ENCODE measurements at places on chromosomes 7 and 10.

GRCh38 chr7:33550363-33550762, 355.0 kb upstream of the BMPER start:
- no peak for DNase-seq

DNA sequence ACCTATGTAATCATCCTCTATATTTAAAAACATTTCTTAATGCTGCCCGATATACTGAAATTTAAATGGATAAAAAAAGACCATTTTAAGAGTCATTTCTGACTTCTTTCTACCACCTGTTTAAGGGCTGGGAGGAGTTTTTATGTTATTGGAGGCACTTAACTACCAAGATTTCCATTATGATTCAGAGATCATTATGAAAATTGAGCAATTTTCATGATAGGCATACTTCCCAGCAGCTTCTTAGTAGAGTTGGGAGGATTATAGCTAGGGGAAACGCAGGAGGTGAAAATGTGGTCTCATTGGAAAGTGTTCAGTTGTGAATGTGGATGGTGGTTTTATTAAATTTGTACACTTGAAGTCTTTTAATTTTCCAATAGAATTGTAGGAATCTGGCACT, 28.4 kb upstream of the FAM204A start:
- no peak for DNase-seq

DNA sequence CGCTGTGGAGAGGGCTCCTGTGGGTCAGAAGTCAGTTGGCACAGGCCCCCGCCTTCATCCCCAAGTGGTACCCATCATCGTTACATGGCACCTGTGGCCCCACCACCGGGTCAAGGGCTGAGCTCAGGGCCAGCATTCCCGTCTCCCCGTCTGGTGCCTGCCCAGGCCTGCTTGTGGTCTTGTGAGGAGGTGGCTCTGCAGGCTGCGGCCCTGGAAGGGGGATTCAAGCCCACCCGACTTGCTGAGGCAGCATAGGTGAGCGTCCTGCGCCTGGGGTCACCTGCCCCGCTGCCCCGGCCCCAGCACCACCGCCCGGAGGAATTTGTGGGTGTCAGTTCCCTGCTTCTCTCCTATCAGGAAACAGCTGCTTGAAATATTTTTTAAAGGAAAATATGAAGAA, 53.0 kb upstream of the EN2 start:
- DNase-seq = no peak

DNA sequence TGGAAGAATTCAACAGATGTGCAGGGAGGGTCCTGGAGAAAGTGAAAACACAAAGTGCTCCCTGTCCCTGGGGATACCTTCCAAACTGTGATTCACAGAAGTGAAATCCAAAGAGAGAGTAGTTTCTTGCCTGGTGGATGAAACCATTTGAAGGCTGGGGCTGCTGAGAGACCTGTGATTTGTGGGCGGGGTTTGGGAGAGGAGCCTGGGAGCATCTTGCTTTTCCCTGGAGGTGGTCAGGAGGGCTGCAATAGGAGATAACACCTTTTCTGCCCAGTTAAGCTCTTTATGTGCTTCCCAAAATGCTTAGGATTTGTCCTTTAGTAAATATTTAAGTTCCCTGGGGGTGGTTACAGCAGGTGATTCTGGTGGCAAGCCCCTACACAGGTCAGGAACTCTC, 105.3 kb upstream of the TPK1 start:
- no peak for DNase-seq

DNA sequence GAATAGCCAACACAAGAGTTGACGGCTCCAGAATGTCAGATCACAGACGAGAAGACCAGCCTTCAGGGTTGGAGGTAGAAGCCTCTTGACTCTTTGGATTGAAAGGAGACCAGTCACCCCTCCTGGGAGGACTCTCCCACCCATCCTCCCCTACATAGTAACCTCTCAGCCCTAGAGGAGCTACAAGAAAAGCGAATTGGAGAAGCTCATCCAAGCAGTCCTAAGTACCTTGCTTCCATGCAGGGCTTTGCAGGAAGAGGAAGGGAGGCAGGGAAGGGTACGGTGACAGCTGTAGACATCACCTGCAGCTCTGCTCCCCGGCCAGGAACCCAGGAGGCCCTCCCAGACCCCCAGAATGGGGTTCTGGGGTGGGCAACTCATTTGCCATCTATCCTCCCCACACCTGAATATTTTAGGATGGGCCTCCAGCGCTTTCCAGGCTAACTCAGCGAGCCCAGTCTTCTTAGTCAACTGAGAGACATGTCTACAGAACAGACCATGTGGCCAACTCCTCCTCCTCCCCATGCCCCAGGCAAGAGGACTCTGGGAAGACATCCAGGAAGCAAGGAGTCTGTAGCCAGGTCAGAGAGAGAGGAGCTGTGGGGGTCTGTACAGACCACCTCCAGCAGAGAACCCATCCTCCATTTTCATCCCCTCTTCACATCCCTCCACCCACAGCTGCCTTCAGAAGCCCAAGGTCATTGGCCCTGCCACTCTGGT, 55.6 kb upstream of the LBX1 start:
- no peak for DNase-seq

- no peak for DNase-seq
Measured at GRCh38 chr10:64209561-64209960, 688.4 kb downstream of the REEP3 start.

GRCh38 chr7:75756991-75757676, 14.9 kb downstream of the CCL26 start:
- no peak for DNase-seq

- no peak for DNase-seq
Measured at GRCh38 chr7:27608776-27609495, 53.7 kb downstream of the HIBADH start.

DNA sequence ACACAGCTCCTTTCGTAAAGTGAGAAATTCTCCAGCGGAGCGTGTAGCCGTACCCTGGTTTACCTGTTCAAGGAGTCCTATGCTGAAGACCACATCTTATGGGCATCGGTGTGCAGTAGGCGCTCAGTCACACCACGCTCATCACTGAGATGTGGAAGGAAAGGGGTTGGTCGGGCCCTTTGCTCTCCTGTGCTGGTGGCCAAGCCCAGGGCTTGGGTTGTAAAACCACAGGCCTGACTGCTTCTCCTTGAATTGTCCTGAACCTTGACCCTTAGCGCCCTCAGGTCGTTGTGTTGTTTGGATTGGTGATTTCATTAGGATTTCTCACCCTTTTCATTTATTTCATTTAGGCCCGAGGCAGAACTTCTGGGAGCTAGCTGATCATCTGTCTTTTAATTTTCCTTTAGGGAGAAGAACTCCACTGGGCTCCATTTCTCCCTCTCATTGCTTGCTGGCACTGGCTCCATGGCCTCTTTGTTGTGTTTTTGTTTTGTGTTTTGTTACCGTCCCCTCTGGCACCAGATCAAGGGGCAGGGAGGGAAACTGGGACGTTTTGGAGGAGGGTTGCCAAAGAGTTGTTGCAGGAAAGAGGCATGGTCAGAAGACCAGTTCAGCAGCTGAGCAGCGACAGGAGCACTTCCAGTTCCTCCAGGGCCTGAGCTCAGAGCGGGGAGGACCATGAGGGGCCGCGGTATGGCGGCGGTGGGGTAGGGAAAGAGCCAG, 511.4 kb upstream of the GALNT17 start:
- no peak for DNase-seq

GRCh38 chr10:112235920-112236319, 47.3 kb upstream of the TECTB start:
- no peak for DNase-seq

DNA sequence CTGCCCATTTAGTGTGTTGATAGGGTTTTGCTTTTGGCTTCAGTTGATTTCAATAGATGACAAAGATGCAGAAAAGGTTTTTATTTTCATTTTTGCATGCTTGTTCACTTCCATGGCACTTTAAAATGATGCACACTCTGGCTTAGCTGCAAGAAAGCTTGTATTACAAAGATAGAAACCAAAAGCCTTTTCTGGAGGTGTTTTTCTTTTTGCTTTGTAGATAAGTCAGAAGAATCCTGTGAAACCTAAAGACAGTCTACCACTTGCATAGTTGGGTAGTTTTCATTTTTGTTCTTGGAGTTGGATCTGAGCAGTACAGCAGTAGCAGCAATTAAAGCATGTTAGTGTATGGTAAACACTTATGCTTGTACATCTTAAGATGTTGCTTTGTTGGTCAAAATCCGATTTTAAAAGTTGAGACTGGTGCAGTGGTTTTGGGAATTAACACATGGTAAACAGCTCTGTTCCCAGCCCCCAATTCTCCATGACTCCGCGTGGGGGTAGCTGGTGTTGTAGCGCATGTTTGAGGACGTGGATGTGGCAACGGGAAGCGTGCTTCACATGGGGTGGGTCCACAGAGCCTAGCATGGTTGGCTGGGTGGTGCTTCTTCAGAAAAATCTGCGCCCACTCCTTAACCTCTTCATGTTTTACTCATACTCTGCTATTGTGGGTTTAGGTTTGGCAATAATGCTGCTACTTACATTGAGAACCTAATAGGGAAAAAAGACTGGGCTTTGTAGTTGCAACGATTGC, 19.8 kb downstream of the CCNY start:
- DNase-seq = no peak

GRCh38 chr10:24723386-24723787, 300 bp downstream of the ARHGAP21 start:
- peak; percentile 68 for DNase-seq

DNA sequence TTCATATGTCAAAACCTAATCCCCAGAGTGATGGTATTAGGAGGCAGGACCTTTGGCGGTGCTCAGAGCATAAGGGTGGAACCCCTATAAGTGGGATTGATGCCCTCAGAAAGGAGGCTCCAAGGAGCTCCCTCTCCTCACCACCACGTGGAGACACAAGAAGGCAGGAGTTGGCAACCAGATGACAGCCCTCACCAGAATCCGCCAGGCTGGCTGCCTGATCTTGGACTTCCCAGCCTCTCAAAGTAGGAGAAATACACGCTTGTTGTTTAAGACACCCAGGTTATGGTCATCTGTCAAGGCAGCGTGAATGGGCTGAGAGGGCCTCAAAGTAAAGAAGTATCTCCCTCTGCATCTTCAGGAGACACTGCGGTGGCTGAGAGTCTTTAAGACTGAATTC, 187.7 kb downstream of the TNS3 start:
- no peak for DNase-seq

DNA sequence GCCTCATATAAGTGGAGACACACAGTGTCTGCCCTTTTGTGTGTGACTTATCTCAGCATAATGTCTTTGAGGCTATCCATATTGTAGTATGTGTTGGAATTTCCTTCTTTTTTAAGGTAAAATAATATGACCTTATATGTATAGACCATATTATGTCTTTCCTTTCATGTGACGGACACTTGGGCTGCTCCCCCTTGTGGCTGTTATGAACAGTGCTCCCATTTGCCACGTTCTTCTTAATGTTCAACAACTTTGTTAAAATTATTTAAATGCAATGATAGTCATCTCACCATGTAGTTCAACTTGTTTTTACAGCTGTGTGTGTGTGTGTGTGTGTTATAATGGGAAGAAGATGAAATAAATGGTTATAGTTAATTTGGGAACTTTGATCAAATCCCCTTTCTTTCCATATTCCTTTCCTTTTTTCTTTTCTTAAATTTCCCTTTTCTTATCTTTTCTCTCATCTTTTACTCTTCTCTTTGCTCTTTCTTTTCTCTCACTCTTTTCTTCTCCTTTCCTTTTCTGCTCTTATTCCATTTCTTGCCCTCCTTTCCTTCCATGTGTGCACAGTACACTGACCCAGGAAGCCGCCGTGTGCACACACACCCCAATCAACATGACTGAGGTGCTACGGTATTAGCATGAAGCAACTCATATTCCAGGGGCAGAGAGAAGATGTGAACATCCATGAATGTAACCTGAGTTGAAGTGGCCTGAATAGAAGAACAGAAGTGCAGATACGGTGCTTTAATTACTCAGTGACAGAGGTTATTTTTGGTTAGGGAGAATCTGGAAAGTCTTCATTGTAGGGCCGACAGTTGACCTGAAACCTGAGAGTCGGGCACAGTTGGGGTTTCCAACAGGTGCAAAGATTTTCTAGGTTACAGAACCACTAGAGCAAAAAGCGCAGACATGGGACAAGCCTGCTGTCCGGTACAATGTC, 596.6 kb downstream of the SDK1 start:
- DNase-seq = no peak

DNA sequence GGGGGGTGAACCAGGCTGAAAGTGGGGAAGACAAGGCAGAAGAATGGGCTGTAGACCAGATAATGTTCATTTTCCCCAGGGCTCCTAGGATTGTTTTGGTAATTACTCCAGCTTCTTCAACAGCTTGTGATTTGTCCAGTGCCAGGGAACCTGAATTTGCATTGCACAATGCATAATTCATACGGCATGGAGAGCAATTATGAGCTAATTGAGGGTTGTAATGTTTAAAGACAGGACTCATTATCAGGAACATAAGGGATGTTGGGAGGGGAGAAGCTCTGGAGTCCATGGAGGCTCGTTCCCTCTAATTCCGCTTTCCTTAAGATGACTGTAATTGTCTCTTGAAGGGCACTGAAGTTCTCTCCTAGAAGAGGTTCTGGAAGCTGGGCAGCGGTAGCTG, 405.0 kb upstream of the ZMIZ1 start:
- DNase-seq = no peak

GRCh38 chr7:47552621-47553020, 29.3 kb downstream of the TNS3 start:
- DNase-seq = no peak

GRCh38 chr10:57336341-57336740, 931.4 kb downstream of the IPMK start:
- no peak for DNase-seq

GRCh38 chr7:20199015-20199737, 18.0 kb downstream of the MACC1 start:
- no peak for DNase-seq

DNA sequence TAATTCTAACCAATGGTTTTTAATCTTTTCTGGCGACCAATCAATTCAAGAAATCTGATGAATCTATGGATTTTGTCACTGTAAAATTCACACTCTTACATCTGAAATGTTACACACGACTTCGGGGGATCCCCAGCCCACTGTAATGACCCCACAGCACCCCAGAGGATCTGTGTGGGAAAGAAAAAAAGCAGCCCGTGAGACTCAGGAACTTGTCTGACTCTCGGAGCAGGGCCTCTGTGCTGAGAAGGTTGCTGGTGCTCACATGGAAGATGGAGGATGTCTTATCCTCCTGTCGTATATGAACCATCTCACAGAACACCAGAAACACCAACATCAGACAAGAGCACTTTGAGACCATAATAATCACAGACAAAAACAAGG, 228.4 kb upstream of the INHBA start:
- DNase-seq = no peak

DNA sequence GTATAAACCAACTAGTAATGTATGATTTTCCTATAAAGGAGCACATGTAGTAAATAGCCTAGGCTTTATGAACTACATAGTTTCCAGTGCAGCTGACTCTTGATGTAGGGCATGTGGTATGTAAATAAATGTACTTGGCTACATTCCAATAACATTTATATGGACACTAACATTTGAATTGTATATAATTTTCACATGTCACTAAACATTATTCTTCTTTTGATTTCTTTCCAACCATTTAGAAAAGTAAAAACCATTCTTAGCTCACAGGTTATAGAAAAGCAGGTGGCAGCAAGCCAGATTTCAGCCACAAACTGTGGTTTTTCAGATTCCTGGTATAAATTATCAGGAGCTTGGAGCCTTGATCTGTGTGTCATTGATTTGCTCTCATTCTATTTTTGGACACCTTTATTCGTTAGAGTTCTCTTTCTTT, 1182.0 kb downstream of the CNTNAP2 start:
- DNase-seq = no peak

GRCh38 chr7:111051832-111052231, 39.1 kb upstream of the LRRN3 start:
- DNase-seq = no peak

- no peak for DNase-seq
Measured at GRCh38 chr7:91083855-91084644, 180.2 kb upstream of the FZD1 start.
